ENCODE measurements at places on chromosomes 11 and 22.

DNA sequence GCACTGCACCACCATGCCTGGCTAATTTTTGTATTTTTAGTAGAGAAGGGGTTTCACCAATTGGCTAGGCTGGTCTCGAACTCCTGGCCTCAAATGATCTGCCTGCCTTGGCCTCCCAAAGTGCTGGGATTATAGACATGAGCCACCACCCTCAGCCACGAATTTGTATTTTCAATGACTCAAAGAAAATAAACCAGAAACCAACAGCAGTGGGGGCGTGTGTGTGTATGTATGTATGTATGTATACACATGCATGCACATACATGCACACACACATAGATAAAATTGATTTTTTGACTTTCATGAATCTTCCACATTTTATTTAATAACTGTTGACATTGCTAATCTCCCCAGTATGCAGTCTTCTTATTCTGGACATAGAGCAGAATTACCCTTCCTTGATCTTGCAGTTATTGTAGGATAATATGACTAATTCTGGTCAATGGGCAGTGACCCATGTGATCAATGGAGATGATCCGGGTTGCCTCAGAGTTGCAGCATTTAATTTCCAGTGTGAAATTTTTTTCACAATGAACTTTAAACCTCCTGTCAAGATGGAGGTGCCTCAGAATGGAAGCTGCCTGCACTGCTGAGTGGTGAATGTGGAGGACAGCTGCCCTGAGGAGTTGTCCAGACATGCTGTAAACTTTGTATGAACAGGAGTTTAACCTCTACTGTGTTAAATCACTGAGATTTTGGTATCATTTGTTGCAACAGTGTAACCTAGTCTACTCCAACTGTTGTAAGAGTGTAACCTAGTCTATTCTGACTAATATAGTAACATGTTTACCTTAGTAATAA is 12.8 kb upstream of the PTPN5 start:
- no peak for DNase-seq

- no peak for DNase-seq
Observed at GRCh38 chr22:39298241-39298987, 21.0 kb downstream of the RPL3 start.

DNA sequence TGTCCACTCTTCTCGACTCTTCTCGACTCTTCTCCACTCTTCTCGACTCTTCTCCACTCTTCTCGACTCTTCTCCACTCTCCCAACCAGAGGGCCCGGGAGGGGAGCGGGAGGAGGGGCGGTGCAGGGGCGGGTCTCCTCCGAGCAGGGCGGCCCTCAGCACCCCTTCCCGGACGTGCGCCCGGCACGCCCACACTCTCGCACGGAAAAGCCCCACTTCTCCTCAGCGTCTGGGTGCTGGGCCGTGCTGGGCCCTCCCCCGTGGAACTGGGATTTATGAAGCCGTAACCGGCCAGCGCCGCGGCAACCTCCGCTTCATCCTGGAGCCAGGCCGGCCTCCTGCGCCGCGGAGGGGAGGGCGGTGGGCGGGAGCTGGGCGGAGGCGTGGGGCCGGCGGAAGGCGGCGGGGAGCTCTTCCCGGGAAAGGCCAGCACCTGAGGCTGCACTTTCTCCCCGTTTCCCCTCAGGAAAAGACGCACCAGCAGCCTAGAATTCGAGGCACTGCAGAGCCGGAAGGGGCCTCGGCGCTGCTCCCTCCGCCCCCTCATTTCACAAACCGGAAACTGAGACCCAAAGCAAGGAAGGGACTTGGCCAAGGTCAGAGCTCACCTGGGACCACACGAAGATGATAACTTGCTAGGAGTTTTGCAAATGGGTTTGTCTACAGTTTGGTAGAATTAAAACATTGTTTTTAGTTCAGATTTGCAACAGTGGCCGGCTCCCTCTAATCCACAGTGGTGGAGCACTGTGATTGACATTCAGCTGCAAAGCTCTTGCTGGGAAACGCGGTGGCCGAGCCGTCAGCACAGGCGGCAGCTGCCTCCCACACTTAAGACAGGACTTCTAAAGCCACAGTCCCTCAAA is 31.6 kb upstream of the JAM3 start:
- DNase-seq, result no peak

GRCh38 chr11:69054397-69055211 is 5.9 kb downstream of the TPCN2 start:
- DNase-seq, result no peak

DNA sequence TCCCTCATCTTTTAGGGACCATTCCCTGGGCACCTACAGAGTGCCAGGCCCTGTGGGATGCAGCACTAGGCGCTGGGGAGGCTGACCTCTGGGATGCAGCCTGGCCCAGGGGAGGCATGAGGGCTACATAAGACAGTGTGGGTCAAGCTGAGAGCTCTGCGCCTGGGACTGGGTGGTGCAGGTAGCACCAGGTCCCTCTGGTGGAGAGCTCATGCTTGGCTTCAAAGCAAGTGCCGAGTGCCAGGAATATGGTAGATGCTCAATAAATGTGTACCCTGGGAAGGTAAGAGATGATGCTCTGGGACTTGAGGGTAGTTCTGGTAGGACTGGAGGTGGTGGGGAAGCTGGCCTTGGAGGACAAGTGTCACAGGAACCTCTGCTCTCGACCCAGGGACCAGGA is 2.0 kb upstream of the MPPED1 start:
- DNase-seq, result no peak

GRCh38 chr11:12526789-12527188 is 147.4 kb upstream of the TEAD1 start:
- peak; percentile 37 for DNase-seq

DNA sequence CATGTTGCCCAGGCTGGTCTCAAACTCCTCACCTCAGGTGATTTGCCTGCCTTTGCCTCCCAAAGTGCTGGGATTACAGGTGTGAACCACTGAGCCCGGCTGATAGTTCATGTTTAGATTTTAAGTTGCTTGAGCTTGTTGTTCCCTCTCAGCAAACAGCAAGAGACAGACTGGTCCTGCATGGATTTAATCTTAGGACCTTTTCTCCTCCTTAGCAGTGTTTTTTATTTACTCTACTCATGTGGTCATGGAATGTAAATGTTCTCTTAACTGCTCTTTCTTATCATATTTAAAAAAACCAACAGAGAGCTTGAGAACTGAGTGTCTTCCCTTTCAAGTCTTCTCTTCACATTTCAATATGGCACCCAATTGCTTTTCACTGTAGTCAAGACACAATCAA is 22.7 kb upstream of the PRDM10 start:
- DNase-seq, result no peak

GRCh38 chr11:130631119-130631518 is 182.7 kb downstream of the ADAMTS15 start:
- peak; percentile 72 for DNase-seq

DNA sequence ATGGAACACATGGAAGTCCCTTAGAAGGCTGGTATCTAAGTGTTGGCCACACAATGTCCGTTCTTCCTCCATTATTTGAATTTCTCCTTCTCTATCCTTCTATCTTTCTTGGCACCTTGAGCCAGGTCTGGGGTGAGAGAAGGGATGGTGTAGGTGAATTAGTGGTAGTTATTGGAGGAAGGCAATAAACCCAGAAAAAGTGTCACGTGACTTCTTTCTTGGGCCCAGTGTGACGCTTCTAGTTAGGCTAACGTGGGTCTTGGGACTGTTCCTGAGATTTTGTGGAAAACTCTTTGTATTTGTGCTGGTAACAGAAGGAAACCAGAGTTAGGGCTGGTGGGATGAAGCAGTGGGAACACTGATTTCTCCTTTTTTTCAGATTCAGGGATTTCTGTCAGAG is 53.1 kb upstream of the ELF5 start:
- no peak for DNase-seq

- DNase-seq, result peak; percentile 74
Observed at GRCh38 chr11:122167100-122167499, 51.1 kb upstream of the BLID start.

DNA sequence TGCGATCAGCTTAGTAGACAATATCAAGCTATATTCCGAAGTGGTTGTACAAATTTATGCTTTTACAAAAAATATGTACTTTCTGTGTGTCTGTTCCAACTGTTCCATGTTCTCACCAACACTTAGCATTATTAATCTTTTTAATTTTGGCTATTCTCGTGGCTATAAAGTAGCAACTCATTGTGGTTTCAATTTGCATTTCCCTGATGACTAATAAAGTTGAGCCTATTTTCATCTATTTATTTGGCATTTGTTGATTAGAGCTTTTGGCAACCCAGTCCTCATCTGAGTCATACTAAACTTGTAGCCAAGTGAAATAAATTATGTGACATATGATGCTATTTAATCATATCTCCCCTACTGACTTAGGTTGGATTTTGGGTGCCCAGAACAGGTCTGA is 115.9 kb downstream of the FBXO7 start:
- DNase-seq, result no peak

GRCh38 chr11:80136991-80137390 is 696.2 kb upstream of the TENM4 start:
- no peak for DNase-seq

DNA sequence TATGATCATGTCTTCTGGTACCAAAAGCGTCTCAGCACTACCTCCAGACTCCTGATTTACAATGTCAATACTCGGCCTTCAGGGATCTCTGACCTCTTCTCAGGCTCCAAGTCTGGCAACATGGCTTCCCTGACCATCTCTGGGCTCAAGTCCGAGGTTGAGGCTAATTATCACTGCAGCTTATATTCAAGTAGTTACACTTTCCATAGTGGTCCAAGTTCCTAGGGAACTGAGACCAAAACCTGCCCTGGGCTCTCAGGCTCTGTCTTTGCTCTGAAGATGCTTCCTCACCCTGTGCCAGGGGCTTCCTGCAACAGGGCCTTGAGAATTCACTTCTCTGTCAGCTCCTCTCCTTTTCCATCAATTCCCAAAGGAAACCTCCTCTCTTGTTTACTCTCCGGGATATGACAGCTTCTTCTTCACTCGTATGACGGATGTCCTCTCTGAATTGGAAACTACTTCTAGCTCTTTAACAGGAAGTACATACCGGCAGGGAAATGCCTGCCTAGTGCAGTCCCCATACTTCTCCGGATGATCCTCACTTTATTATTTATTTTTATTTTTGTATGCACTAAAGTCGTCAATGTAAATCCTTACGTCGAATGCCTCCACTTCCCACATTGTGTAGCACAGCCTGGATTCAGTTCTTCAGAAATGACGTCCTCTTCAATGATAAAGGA is 29.6 kb upstream of the PRAME start:
- DNase-seq, result no peak

- DNase-seq, result no peak
Observed at GRCh38 chr11:122202951-122203456, 87.0 kb upstream of the BLID start.

- DNase-seq, result no peak
Observed at GRCh38 chr11:4680341-4680740, 17.3 kb downstream of the OR51E2 start.

DNA sequence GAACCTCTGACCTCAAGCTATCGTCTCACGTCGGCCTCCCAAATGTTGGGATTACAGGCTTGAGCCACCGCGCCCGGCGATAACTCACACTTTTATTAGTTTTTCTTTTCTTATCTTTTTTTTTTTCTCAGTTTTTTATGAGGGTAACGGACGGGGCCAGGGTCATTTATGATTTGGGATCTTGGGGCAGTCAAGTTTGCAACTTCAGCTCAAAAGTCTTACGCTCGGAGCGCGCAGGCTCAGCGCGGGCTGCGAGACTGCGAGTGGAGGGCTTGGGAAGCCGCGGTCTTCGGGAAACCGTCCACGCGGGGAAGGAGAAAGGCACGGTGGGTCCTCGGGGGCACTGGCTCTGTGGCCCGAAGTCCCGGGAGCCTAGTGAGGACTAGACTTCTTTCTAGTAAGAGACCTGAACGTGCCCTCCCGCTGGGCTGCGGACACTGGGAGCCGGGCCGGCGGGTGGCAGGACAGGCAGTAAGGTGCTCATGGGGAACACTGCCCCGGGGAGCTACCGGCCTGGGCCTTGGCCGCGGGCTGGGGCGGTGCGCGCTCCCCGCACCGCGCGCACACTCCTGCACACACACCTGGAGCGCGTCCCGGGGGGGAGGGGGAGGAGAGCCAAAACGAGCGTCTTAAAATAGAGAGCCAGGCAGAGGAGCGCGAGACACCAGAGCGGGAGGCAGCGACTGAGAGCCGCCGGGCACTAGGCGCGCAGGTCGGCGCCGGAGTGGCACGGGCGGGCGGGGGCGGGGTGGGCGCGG is 476 bp upstream of the BARX2 start:
- DNase-seq, result no peak
